ENCODE measurements at places on chromosomes 1 and 21. TPM values are rescaled to one million over a fixed set of nuclear protein-coding genes. Genes with fewer than 3 reads are reported as not detected.

DNA sequence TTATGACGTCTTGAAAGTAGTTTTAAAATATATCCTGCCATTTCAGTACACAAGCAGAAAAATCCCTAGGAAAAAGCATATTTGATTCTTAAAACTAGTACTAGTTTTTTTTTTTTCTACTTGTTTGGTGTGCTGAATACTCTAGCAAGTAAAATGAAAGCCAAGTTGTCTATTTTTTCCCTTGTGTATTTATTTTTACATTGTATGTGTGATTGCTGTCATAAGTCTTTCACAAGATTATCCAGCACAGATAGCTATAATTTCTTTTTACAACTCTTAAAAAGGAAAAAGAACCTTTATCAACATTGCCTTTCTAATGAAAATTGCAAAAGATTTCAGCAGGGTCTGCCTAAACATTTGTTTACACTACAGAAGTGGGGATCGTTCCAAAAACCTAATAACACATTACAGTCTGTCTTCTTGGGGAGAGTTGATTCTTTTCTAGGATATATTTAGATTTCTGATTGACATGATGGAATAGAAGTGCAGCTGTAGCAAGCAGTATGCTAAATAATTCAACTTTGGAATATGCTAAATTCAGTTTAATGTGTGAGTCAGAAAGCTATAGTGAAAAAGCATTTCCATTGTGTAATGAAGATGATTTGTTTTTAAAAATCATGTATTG lies 2.5 kb downstream of the DR1 start:
- DNase-seq, result no peak

- peak; percentile 61 for DNase-seq
These were observed 40.8 kb upstream of the KCTD3 start for GRCh38 chr1:215526147-215526845.

GRCh38 chr1:231494439-231495110 lies 33.9 kb upstream of the TSNAX start:
- no peak for DNase-seq

- DNase-seq, result no peak
These were observed 138.6 kb downstream of the TIAM1 start for GRCh38 chr21:31205412-31205811.

Gene SPOCD1
- total RNA-seq, result 8.0 TPM

Gene ICOSLG
- total RNA-seq, result 0.69 TPM

Gene TMIGD3
- total RNA-seq, result not detected

Gene MROH7
- total RNA-seq, result not detected

Gene FMOD
- total RNA-seq, result not detected
